ENCODE measurements at places on chromosomes 4 and X.

- DNase-seq = no peak
Observed at GRCh38 chr4:41455206-41455605, 82.8 kb upstream of the LIMCH1 start.

- DNase-seq = peak; percentile 71
Observed at GRCh38 chr4:17324386-17324830, 187.5 kb downstream of the QDPR start.

DNA sequence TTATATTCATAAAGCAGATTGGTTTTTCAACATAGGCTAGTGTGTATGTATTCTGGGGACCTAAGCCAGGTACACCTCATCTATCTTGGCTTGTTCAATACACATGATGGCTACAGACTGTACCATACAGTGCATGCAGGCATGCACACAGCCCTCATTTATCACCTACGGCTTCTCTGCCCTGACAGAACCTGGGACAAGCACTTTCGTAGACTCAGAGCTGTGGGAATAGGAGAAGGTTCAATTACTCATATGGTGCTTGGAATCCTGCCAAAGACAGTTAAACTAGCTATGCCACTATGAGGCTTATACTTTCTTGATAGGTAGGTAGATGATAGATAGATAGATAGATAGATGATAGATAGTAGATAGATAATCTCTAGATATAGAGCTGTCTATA lies 457.2 kb downstream of the GALNTL6 start:
- DNase-seq = no peak

- DNase-seq = no peak
Observed at GRCh38 chr4:2047031-2047660, 12.0 kb upstream of the NAT8L start.

GRCh38 chr4:76950956-76951671 lies 1.6 kb downstream of the SEPTIN11 start:
- DNase-seq = peak; percentile 70

DNA sequence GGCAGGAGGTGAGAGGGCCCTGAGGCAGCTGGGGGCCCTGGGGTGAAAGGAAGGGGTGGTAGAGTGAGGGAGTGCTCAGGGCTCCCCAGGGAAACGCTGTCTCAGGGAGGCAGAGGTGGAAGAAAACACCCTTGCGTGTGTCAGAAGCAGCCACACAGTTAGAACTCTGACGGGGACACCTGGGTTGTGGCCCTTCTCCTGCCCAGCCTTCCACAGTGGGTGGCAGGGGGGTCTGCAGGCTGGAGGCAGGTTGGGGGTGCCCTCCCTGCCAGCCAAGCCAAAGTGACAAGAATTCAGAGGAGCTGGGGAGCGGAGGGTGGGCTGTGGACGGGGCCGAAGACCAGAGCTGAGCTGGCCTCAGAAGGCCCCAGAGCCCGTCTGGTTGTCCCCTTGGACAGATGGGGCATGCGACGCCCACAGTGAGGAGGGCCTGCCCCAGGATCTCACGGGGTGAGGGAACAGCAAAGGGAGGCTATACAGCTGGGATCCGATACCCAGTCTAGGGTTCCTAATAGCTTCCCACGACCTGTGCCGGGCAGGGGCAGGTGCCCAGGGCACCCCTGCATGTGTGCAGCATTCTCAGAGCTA lies 105.2 kb upstream of the ADRA2C start:
- no peak for DNase-seq

- no peak for DNase-seq
Observed at GRCh38 chrX:39982948-39983347, 114.8 kb downstream of the BCOR start.

- no peak for DNase-seq
Observed at GRCh38 chr4:4338210-4339001, 48.4 kb downstream of the ZBTB49 start.

All from fibroblast of skin of scalp (primary cell).